IMR-90 (cell line): ENCODE measurements at places on chromosomes 5 and 9. TPM values are rescaled to one million over a fixed set of nuclear protein-coding genes. Genes with fewer than 3 reads are reported as not detected.

DNA sequence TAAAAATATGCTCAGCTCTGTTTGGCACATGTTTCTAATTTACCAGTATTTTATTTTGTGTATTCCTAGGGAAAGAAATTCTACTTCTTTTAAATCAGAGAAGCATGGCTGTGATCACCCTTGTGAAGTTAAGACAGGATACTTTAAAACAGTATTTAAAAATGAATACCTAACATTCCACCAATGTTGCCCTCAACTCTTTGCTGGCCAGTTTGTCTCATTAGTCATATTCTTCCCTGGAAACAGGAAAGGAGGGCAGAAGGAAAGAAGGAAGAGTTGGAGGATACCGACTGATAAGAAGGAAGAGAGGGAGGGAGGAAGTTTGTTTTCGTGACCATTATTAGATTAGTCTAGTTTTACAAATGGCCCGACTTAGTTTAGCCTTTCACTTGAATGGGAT is 137.4 kb downstream of the PLK2 start:
- H3K36me3 ChIP-seq: no peaks in the 10 kb centered on the region
- peak; percentile 36 for DNase-seq
- no peaks in the 10 kb centered on the region for H3K27me3 ChIP-seq
- no peak overlapping the region for H3K4me3 ChIP-seq
- no peak overlapping the region for H3K27ac ChIP-seq
- peaks cover 2% of the 10 kb centered on the region; the same call in 1 of the 2 replicates for H3K4me1 ChIP-seq

Gene THBS4
- polyA plus RNA-seq: 0.53 and 0.92 TPM in 2 replicates

- peak overlapping the region; percentile 94; the same call in 1 of the 2 replicates for H3K27ac ChIP-seq
- peaks cover 20% of the 10 kb centered on the region for H3K36me3 ChIP-seq
- no peak overlapping the region for H3K4me3 ChIP-seq
- no peaks in the 10 kb centered on the region for H3K27me3 ChIP-seq
- peak; percentile 93 for DNase-seq
Measured at GRCh38 chr9:33942471-33943083, 106.1 kb downstream of the UBAP2 start.

- H3K27ac ChIP-seq: peak overlapping the region; percentile 44; the same call in 1 of the 2 replicates
- H3K27me3 ChIP-seq: no peaks in the 10 kb centered on the region
- no peak overlapping the region for H3K4me3 ChIP-seq
Measured at GRCh38 chr5:177312649-177313181, 1.0 kb upstream of the MXD3 start.

Gene FBXW11
- 29.1 and 34.3 TPM in 2 replicates for polyA plus RNA-seq

DNA sequence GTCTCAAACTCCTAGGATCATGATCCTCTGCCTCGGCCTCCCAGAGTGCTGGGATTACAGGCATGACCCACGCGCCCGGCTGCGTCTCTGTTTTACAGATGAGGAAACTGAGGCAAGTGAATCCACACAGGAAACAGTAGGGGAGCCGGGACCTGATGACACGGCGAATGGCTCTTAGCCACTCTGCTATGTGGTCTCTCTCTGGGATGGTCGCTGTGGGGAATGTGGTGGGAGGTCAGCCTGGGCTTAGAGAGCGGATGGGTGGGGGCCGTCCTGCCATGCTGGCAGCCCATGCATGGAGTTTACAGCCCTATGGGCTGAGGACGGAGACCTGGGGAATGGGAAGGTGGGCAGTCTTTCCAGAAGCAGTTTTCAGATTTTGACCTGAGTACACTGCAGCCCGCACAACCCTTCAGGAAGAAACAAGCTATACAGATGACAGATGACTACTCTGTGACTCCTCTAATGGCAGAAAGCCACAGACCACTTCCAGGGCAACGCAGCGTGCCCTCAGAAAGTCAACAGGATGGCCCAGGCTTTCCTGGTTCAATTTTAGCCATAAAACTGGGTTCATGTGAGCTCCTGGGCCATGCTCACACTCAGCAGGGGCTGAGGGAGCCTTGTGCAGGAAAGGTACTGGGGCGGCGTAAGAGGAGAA is 136.1 kb upstream of the RAPGEF1 start:
- H3K27me3 ChIP-seq: no peaks in the 10 kb centered on the region
- no peaks in the 10 kb centered on the region for H3K36me3 ChIP-seq
- H3K27ac ChIP-seq: no peak overlapping the region
- peak; percentile 57 for DNase-seq
- no peak overlapping the region for H3K4me3 ChIP-seq

Gene HCN1
- polyA plus RNA-seq: not detected in 2 replicates

Gene CAMK2A
- polyA plus RNA-seq: 0.17 and 0.19 TPM in 2 replicates

Gene SPIN1
- 51.6 and 63.3 TPM in 2 replicates for polyA plus RNA-seq

DNA sequence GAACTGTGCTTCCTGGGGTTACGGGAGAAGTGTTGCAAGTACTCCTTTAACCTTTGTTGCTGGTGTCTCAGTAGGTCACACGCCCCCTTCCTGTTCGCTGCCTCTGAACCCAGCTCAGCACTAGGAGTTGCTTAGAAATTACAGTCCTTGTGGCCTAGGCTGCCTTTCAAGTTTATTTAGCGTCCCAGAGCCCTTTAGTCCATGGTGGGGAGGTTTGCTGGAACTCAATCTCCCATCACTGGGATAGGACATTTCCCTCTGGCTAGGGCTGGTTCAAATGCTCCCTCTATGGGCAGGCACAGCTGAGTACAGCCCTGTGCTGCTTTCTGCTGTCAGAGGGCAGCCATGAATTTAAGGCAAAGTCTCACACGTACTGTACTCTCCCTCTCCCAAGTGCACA is 4.7 kb downstream of the IFNA8 start:
- peaks cover 13% of the 10 kb centered on the region for H3K27me3 ChIP-seq
- H3K4me1 ChIP-seq: no peaks in the 10 kb centered on the region
- H3K27ac ChIP-seq: no peak overlapping the region
- no peaks in the 10 kb centered on the region for H3K36me3 ChIP-seq
- no peak overlapping the region for H3K4me3 ChIP-seq

Gene OR1N2
- not detected in 2 replicates for polyA plus RNA-seq

Gene CCL27
- 0.17 and 0.26 TPM in 2 replicates for polyA plus RNA-seq

Gene DMRT3
- polyA plus RNA-seq: not detected in 2 replicates

DNA sequence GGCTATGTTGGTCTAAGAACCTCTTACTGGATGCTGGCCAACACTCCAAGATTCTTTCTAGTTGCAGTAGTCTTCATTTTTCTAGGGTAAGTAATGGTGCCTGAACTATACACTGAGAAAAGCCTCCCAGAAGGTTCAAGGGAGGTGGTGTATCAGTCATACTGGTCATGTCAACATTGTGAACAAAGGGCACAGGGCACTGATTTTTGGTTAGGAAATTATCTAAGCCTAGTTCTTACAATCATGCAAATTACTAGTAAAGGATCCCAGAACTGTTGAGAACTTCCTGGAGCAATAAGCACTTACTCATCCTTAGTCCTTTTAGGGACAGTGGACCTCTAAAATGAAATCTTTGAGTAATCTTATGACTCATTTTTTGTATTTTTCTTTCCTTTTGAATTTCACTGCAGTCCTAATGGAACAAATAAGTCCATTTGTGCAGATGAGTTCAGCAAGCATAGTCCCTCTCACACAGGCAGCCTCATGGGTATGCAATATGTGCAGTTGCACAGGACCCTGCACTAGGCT is 21.1 kb upstream of the CDC42SE2 start:
- H3K4me3 ChIP-seq: no peak overlapping the region
- H3K36me3 ChIP-seq: no peaks in the 10 kb centered on the region
- DNase-seq: peak; percentile 97
- H3K4me1 ChIP-seq: no peaks in the 10 kb centered on the region
- H3K27ac ChIP-seq: peak overlapping the region; percentile 17; the same call in 1 of the 2 replicates

Gene IFNB1
- polyA plus RNA-seq: not detected in 2 replicates

DNA sequence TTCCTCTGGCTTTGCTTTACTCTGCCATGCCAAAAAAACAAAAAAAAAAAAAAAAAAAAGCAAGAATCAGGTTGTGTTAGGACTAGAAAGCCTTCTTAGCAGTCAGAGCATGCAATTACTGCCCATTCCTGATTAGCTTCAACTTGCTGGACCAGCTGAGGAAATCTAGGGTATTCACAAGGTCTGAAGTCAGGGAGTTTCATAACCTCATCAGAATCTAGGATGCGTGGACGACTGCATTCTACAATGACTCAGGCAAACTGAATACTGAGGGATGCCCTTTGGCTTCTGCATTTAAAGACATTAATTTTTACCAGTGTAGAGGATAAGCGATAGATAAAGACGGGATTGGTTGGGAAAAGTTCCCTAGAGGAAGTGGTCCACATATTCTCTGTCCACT is 39.2 kb upstream of the SHOC1 start:
- H3K4me3 ChIP-seq: no peak overlapping the region
- H3K27me3 ChIP-seq: no peaks in the 10 kb centered on the region
- H3K4me1 ChIP-seq: no peaks in the 10 kb centered on the region; the same call in 1 of the 2 replicates
- DNase-seq: peak; percentile 77
- no peak overlapping the region for H3K27ac ChIP-seq
- no peaks in the 10 kb centered on the region for H3K36me3 ChIP-seq

- peak; percentile 74 for DNase-seq
- H3K27ac ChIP-seq: peak within 1 kb of the TSS; percentile 99
- peak within 1 kb of the TSS; percentile 99 for H3K4me3 ChIP-seq
- H3K36me3 ChIP-seq: no peaks in the 10 kb centered on the region
- no peaks in the 10 kb centered on the region for H3K27me3 ChIP-seq
- peaks cover 15% of the 10 kb centered on the region; the same call in 1 of the 2 replicates for H3K4me1 ChIP-seq
Measured at GRCh38 chr5:179550511-179551342, at the start of gene RUFY1. TSS of gene RUFY1 (plus strand) at chr5:179550554. CDS start at chr5:179550570, 16 bp downstream.

DNA sequence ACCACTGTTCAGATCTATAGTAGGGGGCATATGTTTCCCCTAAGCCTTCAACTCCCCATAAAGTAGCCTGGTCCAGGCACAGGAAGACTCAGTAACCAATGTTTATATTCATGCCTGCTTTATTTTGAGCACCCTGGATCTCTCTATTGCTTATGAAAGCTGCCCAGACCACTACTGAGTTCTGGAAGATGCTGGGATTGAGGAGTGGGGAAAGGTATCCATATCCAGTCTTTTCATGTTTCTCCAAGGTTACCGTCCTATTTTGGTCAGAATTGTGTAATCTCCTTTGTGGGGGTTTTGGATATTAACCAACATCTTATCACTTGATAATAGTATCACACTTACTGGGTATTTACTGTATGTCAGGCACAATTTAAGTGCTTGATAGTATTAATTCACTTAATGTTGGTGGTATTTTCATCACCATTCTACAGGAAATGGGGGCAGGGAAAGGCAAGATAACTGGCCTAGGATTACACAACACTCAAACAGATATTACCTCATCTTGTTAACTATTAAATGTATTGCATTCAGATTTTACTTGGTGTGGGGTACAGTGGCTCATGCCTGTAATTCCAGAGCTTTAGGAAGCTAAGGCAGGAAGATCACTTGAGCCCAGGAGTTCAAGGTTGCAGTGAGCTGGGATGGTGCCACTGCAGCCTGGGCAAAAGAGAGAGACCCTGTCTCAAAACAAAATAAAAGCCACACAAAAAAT is 36.3 kb downstream of the RUSC2 start:
- H3K27me3 ChIP-seq: no peaks in the 10 kb centered on the region
- DNase-seq: peak; percentile 64
- no peak overlapping the region for H3K4me3 ChIP-seq
- peak overlapping the region; percentile 63; the same call in 1 of the 2 replicates for H3K27ac ChIP-seq
- H3K4me1 ChIP-seq: peaks cover 27% of the 10 kb centered on the region

DNA sequence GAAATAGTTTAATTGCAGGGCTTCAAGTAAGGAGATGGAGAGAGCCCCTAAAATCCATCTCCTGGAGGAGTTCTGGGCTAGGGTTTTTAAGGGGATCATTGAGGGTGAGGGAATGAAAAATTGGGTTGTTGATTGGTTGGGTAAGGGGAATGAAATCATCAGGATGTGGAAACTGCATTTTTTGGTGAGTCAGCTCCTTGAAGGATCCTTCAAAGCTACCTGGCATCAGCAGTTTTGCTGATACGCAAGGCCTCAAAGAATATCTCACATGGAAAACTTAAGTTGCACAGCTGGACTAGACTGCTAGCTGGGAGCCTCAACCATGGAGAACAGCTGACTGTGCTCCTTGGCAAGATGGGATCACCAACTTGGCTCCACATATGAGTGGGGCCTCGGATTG is 136.7 kb downstream of the FGF10 start:
- no peak for DNase-seq
- H3K27me3 ChIP-seq: no peaks in the 10 kb centered on the region
- H3K27ac ChIP-seq: no peak overlapping the region
- no peaks in the 10 kb centered on the region for H3K36me3 ChIP-seq
- no peak overlapping the region for H3K4me3 ChIP-seq

Gene DBH
- polyA plus RNA-seq: not detected in 2 replicates

DNA sequence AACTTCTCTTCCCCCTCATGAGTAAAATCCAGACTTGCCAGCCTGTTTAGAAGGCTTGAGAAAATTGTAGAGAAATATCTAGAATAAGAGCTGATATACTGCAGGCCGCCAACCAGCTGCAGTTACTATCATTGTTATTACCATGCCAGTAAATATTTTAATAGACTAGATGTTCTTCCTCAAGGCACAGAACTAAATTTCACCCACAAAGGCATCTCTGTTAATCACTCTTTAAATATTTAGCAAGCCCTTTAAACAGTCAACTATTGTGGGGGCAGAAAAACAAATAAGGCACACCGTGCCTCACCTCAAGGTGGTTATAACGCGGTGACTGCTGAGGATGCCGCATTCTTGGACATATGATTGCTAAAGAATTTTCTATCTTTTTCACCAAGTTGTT is 147.0 kb downstream of the SPOCK1 start:
- H3K27ac ChIP-seq: no peak overlapping the region
- no peaks in the 10 kb centered on the region for H3K4me1 ChIP-seq
- no peaks in the 10 kb centered on the region for H3K27me3 ChIP-seq
